ENCODE measurements at places on chromosomes 12 and 14.

DNA sequence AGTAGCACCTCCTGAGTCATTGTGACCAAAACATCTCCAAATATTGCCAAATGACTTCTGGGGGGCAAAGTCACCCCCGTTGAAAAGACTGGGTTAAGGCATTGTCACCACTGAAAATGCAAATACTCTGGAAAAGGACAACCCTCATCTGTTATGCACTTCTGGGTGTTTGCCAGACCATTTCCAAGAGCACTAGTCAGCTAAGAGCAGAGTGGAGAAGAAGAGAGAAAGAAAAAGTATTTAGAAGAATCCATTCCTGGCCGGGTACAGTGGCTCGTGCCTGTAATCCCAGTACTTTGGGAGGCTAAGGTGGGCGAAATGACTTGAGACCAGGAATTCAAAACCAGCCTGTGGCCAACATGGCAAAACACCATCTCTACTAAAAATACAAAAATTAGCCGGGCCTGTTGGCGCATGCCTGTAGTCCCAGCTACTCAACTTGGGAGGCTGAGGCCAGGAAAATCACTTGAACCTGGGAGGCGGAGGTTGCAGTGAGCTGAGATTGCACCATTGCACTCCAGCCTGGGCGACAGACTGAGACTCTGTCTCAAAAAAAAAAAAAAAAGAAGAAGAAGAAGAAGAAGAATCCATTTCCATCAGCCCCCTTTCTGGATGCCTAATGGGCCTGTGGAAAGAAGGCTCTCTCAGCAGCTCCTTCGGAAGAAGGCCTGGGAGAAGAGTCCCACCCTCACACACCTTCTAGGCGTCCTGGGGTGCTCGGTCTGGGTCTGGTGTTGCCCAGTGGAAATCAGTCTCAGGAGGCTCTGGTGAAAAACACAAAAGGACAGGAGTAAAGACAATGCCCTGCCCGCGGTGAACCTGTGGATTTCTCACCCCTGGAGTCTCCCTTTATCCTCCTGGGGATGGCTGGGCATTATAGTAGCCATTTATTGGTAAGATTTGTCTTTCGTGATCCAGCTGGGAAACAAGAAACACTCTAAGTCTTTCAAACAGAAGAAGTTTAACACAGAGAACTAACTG is 3.5 kb upstream of the LTBR start:
- DNase-seq, result no peak

GRCh38 chr14:24068711-24069410 is 2.5 kb upstream of the CPNE6 start:
- DNase-seq, result no peak

- peak; percentile 18 for DNase-seq
These were observed 622 bp downstream of the TECPR2 start for GRCh38 chr14:102363182-102363943.

DNA sequence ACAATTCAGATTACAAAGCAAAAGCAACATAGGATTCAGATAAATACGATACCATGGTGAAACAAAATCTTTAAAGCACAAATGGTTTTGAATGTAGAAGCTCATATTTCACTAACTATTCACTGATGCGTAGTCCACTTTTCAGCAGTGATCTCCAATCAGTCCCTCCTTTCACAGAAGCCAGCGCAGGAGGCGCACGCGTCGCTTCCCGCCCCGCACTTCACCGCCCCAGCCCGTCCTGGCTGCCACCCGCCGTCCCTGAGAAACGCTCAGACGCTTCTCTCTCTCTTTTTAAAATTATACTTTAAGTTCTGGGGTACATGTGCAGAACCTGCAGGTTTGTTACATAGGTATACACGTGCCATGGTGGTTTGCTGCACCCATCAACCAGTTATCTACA is 19.8 kb upstream of the CHFR start:
- no peak for DNase-seq
